Natural killer cell (primary cell): ENCODE measurements at places on chromosomes 2 and 18. TPM values are rescaled to one million over a fixed set of nuclear protein-coding genes. Genes with fewer than 3 reads are reported as not detected.

The CPO gene
- total RNA-seq: not detected

The ANKRD39 gene
- 22.3 TPM for total RNA-seq

The DSG4 gene
- total RNA-seq: not detected

The NXPH2 gene
- total RNA-seq: not detected

The ERFE gene
- total RNA-seq: 0.33 TPM

The WNT10A gene
- total RNA-seq: 2.9 TPM

The GCKR gene
- not detected for total RNA-seq

The ARID5A gene
- 114 TPM for total RNA-seq

The TLX2 gene
- total RNA-seq: not detected

The CWC22 gene
- 20.3 TPM for total RNA-seq

The TFCP2L1 gene
- total RNA-seq: 0.85 TPM

The KCNS3 gene
- total RNA-seq: not detected

The RSAD2 gene
- total RNA-seq: 9.4 TPM

The MYO5B gene
- not detected for total RNA-seq

The PASK gene
- total RNA-seq: 27.9 TPM

The IL1R1 gene
- 3.1 TPM for total RNA-seq

The TUBB8B gene
- not detected for total RNA-seq

The KANSL1L gene
- total RNA-seq: 11.2 TPM

The ANKRD23 gene
- 10.1 TPM for total RNA-seq

The SMYD5 gene
- 25.3 TPM for total RNA-seq

The ANO7 gene
- 1.4 TPM for total RNA-seq

The FEV gene
- not detected for total RNA-seq

The VRK2 gene
- 25.0 TPM for total RNA-seq

The OTOS gene
- total RNA-seq: not detected

The ADAM23 gene
- total RNA-seq: 1.6 TPM

The SULT1C4 gene
- not detected for total RNA-seq

The HAUS1 gene
- 15.2 TPM for total RNA-seq

The CIB4 gene
- total RNA-seq: not detected

The NPAS2 gene
- not detected for total RNA-seq

The TCF23 gene
- total RNA-seq: not detected

The LONRF2 gene
- total RNA-seq: not detected

The SOX11 gene
- total RNA-seq: not detected

The INHBB gene
- total RNA-seq: 0.07 TPM

The CFAP53 gene
- total RNA-seq: 0.20 TPM

The CRYGC gene
- not detected for total RNA-seq

The SERPINB3 gene
- not detected for total RNA-seq

The CPLX4 gene
- total RNA-seq: not detected

The AAK1 gene
- total RNA-seq: 204 TPM

The IL1F10 gene
- not detected for total RNA-seq

The KRCC1 gene
- total RNA-seq: 9.0 TPM

The PDE11A gene
- not detected for total RNA-seq

The FAM237A gene
- total RNA-seq: not detected

The SOCS6 gene
- total RNA-seq: 2.5 TPM

The NT5DC4 gene
- 2.0 TPM for total RNA-seq

The NGEF gene
- not detected for total RNA-seq

The ATOH8 gene
- not detected for total RNA-seq

The PPP1R1C gene
- not detected for total RNA-seq

The FTCDNL1 gene
- total RNA-seq: not detected

The PROKR1 gene
- not detected for total RNA-seq

The RND3 gene
- not detected for total RNA-seq

The SLC40A1 gene
- total RNA-seq: 1.8 TPM

The FZD7 gene
- total RNA-seq: 0.27 TPM

The FRZB gene
- total RNA-seq: not detected

The CYB5A gene
- total RNA-seq: 13.0 TPM

The POTEJ gene
- not detected for total RNA-seq

The CYBRD1 gene
- 16.4 TPM for total RNA-seq
